Pancreas (tissue), 10 donors: ENCODE measurements at places on chromosomes 2 and 18. TPM values are rescaled to one million over a fixed set of nuclear protein-coding genes. Genes with fewer than 3 reads are reported as not detected.

DNA sequence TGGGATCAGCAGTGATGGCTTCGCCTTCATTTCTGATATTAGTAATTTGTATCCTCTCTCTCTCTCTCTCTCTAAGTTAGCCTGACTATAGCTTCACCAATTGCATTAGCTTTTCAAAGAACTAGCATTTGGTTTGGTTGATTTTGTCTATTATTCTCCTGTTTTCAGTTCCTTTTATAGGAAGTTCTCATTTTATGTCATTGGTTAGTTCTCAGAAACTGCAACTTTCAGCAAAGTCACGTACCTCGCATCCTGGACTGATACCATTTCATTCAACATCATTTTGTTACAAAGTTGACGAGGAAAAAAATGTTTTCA, 450.8 kb downstream of the EIPR1 start:
- no peak overlapping the region for H3K4me3 ChIP-seq
- no peak overlapping the region for H3K27ac ChIP-seq
- H3K36me3 ChIP-seq, result no peaks in the 10 kb centered on the region
- no peaks in the 10 kb centered on the region for H3K27me3 ChIP-seq

- no peaks in the 10 kb centered on the region for H3K36me3 ChIP-seq
- no peaks in the 10 kb centered on the region for H3K4me1 ChIP-seq
- H3K27me3 ChIP-seq, result no peaks in the 10 kb centered on the region
Observed at GRCh38 chr18:72601481-72601880, 57.3 kb upstream of the CBLN2 start.

Gene SFXN5
- total RNA-seq, result 4.2 TPM

Gene CACNB4
- 0.71 TPM for total RNA-seq

DNA sequence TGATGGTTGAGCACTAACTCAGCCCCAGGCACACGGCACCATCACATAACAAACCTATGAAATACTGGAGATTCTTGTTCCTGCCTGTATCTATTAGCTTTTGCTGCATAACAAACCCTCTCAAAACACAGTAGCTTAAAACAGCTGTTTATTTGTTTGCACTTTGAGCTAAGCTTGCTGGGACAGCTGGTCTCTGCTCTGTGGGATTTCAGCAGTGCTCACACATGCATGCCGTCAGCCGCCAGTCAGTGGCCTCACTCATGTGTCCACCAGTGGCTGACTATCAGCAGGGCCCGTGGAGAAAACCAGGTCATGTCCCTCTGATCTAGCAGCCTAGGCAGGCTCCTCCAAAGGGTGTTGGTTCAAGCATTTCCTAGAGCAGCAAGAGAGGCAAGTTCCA, 52.8 kb upstream of the RAB12 start:
- DNase-seq, result no peak
- no peak overlapping the region for H3K27ac ChIP-seq
- no peak overlapping the region for H3K4me3 ChIP-seq
- no peaks in the 10 kb centered on the region for H3K36me3 ChIP-seq

GRCh38 chr18:3966642-3967358, 488.3 kb downstream of the DLGAP1 start:
- no peak overlapping the region for H3K27ac ChIP-seq
- no peaks in the 10 kb centered on the region for H3K4me1 ChIP-seq
- H3K27me3 ChIP-seq, result no peaks in the 10 kb centered on the region
- no peaks in the 10 kb centered on the region for H3K36me3 ChIP-seq
- H3K4me3 ChIP-seq, result no peak overlapping the region
